Activated CD4-positive, CD25-positive, alpha-beta regulatory T cell treated with anti-CD3 and anti-CD28 coated beads, Interleukin-2, amount 50 U/mL, for 16 hours (primary cell): ENCODE measurements at places on chromosomes 2 and 18.

- no peak for DNase-seq
These were observed 274.0 kb downstream of the DLGAP1 start for GRCh38 chr18:4181086-4181485.

- no peak for DNase-seq
These were observed 30.6 kb upstream of the EPC2 start for GRCh38 chr2:148614014-148614321.

- no peak for DNase-seq
These were observed 272.8 kb downstream of the ZNF385B start for GRCh38 chr2:179588486-179589145.

- DNase-seq, result no peak
These were observed 50.3 kb downstream of the CYB5A start for GRCh38 chr18:74241426-74241825.

DNA sequence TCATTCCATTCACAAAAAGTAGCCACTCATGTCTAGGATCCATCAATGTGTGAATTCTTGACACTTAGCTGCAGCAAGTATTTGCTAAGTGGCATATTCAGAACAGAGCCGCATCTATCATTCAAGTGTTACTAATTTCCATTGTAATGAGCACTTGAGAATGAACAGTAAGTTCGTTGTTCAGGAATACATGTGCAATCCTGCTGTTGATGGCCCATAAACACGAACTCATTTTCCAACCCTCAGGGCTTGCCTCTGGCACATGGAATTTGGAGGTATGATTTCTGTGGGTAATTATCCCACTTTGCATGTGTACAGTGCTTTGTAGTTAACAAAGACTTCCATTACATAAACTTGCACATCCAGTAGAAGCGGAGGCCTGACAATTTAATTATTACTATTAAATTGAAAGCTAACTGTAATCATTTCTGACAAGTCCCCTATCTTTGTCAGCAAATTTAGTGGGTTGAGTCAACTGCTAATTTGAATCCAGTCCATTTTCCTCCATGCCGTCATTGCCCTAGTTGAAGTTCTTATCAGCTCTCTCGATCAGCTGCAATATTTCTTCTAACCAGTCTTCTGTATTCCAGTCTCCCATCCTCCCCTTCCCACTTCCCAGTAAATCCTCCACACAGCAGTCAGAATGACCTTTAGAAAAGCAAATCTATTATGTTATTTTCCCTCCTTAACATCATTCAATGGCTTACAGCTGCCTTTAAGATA lies 116.0 kb upstream of the AQP4 start:
- no peak for DNase-seq

GRCh38 chr2:241063093-241063551 lies 39.0 kb downstream of the MTERF4 start:
- no peak for DNase-seq

GRCh38 chr18:80067897-80068296 lies 33.7 kb downstream of the RBFA start:
- DNase-seq, result no peak

DNA sequence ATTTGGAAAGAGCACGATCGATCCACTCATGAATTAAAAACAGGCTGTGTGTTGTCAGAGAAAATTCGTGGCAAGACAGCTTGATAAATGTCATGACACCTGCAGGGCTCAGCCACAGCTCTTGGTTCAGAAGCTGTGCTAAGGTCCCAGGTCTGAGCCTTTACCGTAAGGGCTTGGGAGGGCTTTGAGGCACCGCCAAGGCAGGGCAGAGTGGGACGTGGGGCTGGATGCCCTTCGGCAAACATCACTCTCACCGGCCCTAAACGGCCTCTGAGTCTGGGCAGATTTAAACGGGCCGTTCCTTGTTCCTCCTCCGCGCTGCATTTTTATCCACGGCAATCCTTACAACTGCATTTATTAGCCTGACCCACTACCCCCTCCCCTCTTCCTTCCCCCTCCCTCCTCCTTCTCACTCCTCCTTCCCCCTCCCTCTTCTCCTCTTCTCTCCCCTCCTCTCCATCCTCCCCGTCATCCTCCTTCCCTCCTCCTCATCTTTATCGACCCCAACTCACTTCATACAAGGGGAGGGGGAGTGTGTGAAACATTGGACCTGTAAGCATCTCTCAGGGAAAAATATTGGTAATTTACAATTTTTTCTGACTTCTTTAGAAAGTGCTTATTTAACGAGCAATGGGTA lies 33.9 kb downstream of the MBP start:
- no peak for DNase-seq

DNA sequence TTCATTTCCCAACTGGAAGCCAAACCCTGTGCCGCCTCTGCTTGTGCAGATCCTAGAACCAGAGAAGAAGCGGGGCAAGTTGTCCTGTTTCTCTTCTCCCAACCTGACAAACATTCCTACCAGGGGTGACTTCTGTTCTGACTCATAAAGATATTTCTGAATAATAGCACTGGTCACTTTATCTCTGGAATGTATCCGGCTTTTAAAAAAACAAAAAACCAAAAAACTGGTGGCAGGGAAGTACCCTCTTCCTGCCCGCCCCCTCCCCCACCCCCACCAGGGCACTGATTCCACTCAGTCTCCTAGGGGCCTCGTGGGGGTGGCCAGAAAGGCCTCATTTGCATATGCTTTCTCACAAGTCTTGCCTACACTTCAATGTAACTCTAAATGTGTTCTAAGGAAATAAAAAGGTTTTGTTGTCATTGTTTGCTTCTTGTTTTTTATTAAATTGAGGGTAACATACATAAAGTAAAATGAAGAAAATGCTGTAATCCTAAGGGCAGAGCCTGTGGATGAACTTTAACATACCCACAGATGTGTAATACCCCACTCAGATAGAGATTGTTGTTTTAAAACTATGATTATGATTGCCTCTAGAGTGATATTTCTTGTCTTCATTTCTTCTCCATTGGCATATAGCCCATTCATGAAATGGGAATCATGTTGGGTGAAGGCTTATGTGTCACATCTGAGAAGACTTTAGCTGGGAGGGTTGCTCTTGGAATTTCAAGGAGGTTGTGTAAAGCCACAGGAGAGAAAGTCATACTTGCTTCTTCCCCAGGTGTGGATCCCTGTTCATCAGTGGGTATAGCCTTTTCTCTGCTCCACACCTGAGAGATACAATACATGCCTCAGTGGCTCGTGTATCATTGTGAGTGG lies 5.3 kb upstream of the FOSL2 start:
- no peak for DNase-seq

GRCh38 chr2:132949108-132949507 lies 279.1 kb upstream of the LYPD1 start:
- DNase-seq, result no peak

- DNase-seq, result no peak
These were observed 150.5 kb upstream of the HS6ST1 start for GRCh38 chr2:128469203-128469602.

- no peak for DNase-seq
These were observed 85.7 kb upstream of the UGP2 start for GRCh38 chr2:63755965-63756364.

DNA sequence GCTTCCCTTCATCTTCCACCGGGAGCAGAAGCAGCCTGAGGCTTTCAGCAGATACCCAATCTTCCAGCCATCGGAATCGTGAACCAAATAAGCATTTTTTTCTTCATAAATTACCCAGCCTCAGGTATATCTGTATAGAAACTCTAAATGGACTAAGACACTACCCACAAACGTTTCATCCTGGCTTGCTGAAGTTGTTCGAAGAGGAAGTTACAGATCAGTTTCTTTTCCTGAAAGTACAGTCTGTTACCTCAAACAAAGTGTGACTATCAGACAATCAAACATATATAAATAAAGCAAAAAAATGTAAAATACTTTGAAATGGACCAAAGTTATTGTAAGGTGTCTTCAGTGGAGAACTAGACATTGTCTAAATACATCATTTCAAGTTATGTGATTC lies 97.9 kb downstream of the MREG start:
- no peak for DNase-seq

- DNase-seq, result no peak
These were observed 32.0 kb downstream of the YPEL5 start for GRCh38 chr2:30178618-30179434.

DNA sequence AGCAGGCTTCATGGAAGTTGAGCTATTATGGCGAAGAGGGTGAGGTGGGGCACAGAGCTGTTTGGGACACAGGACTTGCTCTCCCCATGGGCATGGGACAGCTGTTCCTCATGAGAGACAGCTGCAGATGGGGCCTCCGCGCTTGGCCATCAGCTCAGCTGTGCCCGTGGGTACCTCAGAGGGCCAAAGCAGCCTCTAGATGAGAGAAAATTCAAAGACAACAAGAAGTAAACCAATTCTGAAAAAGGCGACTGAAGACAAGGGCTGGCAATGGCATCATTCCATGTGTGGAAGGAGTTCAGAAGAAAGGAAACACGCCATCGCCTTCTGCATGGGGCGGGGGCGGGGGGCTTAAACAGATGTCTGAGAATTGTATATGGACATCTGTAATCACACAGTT lies 136.2 kb downstream of the BCL2 start:
- no peak for DNase-seq

GRCh38 chr2:47016172-47016913 lies 100.7 kb upstream of the MCFD2 start:
- no peak for DNase-seq

DNA sequence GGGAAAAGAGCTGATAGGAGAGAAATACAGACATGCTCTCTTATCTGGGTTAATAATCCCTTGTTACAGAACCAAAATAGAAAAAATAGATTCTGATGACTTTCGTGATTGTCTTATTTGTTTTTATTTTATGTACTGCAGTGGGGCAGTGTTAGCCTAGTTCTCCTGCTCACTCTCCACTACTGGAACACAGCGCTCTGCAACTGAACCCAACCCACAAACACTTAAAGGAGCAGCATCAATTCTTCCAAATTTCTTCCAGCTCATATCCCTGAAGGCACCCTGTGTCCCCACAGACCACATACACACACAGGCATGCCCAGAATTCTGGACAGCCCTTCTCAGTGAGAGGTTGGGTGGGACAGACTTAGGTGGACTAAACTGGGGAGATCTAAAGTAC lies 160.6 kb downstream of the SS18 start:
- no peak for DNase-seq

DNA sequence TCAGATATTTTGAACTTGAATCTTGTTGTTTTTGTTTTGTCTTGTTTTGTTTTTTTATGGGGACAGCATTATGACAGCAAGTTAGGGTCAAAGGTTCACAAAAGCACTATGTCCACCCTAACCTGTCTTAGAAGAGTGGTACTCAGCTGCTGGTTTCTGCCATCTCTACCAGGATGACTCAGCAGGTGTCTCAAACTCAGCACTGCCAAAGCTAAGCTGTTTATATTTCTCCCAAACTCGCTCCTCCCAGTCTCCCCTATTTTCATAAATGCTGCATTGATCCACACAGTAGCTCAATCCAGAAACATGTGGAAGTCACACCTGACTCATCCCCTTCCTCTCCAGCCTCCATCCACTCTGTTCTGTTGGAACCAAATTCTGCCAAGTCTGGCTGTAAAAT lies 134.9 kb downstream of the ZBTB7C start:
- DNase-seq, result no peak

DNA sequence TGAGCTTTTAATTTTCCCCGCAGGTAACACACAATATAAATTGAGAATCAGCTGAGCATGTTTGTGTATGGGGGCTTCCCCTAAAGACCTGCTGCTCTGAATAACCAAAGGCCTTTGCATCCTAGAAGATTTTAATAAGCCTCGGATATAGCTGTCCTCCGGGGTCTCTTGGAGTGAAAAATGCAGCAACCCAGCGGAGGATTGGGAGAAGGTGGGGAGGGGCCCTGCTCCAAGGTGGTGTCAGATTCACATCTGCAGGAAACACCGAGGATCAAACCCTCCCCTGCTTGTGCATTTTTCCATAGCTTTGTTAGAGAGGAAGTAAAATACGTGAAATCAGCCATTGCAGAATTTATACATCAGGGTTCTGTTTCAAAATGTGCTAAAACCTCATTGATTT lies 63.0 kb upstream of the OTOF start:
- DNase-seq, result no peak

- no peak for DNase-seq
These were observed 25.5 kb downstream of the B4GALT6 start for GRCh38 chr18:31658670-31659575.

- DNase-seq, result no peak
These were observed 24.1 kb downstream of the CABLES1 start for GRCh38 chr18:23159344-23159743.

DNA sequence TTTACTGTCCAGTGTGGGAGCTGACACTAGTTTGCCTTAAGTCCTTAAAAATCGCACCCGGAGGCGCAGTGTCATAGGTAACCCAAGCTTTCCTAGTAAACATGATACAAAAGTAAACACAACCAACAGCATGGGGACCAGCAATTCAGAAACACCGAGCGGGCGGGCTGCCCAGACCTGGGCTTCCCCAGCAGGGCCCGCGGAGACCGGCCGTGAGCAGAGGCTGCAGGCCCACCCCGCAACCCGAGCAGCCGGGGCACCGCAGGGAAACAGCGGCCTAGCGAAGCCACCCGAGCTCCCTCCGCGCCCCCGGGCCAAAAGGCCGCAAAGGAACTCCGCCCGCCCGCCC lies 296 bp downstream of the TTC21B start:
- no peak for DNase-seq

DNA sequence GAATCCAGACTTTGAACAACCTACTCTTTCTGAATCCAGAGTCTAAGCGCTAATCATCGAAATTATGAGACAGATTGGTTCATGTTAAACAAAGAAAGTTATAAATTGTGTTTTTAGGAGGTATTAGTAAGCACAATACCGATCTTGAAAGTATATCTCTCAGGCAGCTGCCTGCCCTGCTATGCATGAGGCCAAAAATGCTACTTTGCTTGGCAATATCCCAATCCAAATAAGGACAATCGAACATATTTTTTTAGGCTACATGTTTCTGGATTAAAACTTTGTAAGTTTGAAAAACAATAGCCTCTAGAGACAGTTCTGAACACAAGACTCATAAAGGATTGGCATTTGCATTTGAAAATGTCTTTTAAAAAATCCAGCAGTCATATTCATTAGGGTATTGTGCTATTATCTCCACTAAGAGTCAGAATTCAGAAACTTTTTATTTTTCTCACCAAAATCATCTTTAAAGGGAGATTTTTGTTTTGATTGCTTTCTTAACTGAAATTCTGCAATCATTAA lies 167.1 kb downstream of the PDE1A start:
- DNase-seq, result no peak

- no peak for DNase-seq
These were observed 34.5 kb downstream of the LYPD6 start for GRCh38 chr2:149364839-149365238.

- no peak for DNase-seq
These were observed 2.1 kb downstream of the COL6A3 start for GRCh38 chr2:237411683-237412423.

- DNase-seq, result no peak
These were observed 149.9 kb downstream of the ZNF236 start for GRCh38 chr18:76972241-76972640.

DNA sequence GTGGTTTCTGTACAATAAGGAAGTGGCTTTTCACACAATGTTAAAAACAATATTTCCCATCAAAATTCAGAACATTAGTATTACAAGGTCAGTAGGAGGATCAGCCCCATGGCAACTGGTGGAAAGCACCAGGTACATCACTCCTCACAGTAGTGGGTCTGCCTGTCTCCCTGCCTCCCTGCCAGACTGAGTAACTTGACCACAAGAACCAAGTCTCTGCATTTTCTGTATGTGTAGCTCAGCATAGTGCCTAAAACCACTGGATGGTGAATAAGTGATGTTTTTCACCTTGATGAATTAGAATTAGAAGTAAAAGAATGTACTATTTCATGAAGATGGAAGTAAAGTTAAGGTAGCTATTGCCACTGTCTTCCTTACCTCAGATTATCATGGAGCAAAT lies 4.1 kb upstream of the WDR7 start:
- no peak for DNase-seq
